Chondrocyte (in vitro differentiated cells): ENCODE measurements at places on chromosomes 7 and 10.

DNA sequence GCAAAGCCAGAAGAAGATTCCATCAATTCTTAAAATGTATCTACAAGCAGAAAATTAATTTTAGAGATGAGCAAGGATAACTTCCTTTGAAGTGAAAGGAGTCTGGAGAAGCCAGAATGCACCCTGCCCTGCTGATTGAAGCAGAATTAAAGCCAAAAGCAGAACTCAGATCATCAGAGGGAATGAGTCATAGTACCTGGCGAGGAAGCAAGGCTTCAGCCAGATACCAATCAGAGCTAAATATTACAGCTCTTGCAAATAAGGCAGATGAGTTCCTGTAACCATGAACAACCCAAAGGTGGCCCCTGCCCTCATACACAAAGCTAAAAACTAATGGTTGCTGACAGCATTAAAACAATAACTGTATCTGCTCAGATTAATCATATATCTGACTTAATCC is 10.4 kb downstream of the HTR7 start:
- no peak for DNase-seq

GRCh38 chr7:98531717-98532116 is 85.4 kb upstream of the NPTX2 start:
- no peak for DNase-seq

DNA sequence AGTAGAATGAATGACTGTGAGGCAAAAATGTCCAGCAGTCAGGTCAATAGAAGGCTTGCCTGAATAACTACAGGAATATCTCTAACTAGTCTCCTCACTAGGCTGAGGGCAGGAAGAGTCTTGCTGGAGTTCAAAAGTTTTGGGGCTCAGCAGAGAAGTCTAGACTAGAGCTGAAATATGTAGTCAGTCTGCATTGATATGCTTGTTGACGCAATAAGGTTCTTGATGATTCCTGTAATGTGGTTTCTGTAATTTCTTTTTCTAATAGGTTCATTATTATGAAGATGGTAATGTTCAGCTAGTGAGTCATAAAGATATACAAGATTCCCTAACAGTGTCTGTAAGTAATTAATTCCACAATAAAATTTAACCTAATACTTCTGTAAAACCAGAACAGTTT is 41.5 kb upstream of the ST7 start:
- DNase-seq: no peak

- DNase-seq: no peak
Measured at GRCh38 chr7:156969972-156970420, 20.5 kb downstream of the NOM1 start.

DNA sequence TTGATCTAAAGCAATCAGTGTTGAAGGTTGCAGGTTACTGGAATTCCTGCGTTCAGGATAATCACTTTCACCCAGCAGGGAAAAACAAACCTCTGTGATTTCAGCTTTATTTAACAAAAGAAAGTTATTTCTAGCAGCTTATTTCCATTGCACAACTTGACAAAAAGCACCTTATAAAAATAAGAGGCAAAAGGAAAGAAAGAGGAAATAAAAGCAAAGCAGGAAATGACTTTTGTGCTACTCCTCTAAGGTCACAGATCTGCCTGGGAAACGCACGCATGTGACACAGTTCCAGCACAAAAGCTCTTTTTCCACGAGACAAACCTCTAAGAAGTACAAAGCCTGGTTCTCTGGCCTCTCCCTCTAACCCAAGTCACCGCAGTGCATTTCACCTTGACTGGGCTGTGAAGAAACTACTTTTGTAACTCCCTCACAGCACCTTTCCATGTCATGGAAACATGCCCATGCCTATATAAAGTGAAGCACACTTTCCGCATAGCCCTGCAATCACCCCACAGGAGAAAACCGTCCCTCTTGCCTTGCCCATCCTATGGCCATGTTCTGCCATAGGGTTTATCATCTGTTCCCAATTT is 870 bp downstream of the ANK3 start:
- DNase-seq: no peak
